AG08396 (cell line): ENCODE measurements at places on chromosomes 2 and 18.

GRCh38 chr2:95071856-95072255 is 46.3 kb downstream of the MAL start:
- DNase-seq: no peak

DNA sequence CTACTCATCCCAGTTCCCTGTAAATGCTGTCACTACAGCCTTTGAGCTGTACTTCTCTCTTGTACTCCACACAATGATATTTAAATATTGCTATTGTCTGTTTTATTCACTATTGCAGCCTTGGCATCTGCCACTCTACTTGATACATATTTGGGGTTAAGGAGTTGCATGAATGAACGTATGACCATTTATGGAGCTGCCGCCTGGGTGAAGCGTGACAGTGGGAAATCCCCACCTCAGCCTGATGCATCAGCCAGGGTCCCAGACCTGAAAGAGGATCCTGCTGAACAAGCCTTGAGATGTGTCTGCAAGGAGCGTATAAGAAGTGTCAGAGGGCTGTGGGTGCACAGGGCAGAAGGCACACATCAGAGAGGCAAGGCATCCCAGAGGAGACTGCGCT is 39.1 kb downstream of the MRPL35 start:
- DNase-seq: no peak

DNA sequence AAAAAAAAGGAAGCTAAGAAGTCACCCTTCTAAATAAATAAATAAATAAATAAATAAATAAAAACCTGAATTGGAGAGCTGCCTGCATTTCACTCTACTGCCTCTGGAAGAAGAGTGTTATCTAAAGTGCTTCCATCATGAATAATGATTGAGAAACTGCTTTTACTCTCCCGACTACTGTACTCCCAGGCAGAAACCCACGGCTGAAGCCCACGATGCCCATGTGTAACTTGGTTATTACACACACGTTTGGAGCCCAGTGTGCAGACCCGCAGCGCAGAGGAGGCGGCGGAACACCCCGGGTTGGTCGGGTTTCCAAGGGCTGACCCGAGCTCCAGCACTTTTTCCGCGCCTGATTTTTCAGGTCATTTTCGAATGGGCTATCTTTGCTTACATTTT is 697 bp upstream of the SPATS2L start:
- peak; percentile 34 for DNase-seq

GRCh38 chr18:70047931-70048603 is 100.4 kb upstream of the CD226 start:
- DNase-seq: peak; percentile 10

DNA sequence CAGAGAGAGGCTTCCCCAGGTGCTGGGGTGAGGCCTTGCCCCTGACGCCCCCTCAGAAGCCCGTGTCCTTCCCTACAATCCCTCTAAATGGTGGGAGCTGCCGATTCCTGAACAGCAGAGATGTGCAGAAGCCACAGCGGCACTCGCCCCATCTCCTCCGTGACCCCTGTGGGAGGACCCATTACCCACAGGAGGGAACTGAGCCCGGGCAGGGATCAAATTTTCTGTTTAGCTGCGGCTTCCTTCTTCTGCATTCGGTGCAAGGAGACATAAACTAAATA is 181.2 kb upstream of the RAB6C start:
- DNase-seq: no peak

- peak; percentile 29 for DNase-seq
These were observed 99.7 kb downstream of the ICA1L start for GRCh38 chr2:202771741-202772460.

DNA sequence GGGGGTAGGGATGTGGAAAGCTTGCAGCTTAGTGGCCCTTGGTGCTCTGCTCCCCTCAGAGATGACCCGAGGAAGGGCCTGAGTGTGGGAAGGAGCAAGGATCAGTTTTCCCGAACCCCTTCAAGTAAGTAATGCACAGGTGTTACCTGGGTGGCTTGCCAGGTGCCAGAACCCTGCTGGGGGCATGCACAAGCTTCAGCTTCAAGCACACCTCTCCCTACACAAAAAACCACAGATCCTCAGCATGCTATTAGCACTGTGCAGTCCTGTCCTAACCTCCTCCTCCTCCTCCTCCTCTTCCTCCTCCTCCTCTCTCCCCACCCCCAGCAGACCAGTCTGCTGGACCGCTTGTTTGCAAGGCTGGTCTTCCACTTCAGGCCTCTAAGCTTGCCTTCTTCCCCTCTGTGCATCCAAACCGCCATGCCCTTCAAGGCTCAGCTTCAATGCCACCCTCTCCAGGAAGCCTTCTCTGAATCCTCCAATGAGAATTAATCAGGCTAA is 114.8 kb downstream of the ACAA2 start:
- DNase-seq: no peak

- no peak for DNase-seq
These were observed 73.9 kb downstream of the MAP4K4 start for GRCh38 chr2:101771227-101771902.

DNA sequence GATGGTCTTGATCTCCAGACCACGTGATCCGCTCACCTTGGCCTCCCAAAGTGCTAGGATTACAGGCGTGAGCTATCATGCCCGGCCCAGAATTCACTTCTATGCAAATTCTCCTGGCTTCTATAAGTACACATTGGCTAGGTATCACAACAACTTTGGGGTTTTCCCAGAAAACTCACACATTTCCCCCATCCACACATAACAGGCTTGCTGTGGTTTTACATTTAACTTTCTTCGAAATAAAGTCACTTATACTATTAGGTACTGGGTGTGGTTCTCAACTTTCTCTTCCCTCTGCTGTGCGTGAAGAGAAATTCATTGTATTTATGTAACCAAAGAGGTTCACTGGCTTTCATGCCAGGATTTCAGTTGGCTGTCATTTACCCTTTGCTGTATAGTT is 439.4 kb upstream of the CWC22 start:
- no peak for DNase-seq
